ENCODE measurements at places on chromosomes 2 and 18.

GRCh38 chr2:60586081-60586480 lies 32.6 kb upstream of the BCL11A start:
- DNase-seq, result no peak

GRCh38 chr2:142241016-142241415 lies 110.2 kb upstream of the LRP1B start:
- no peak for DNase-seq

GRCh38 chr2:232325324-232326273 lies 53.0 kb upstream of the ALPP start:
- DNase-seq, result peak; percentile 11

GRCh38 chr18:46632401-46633071 lies 24.5 kb downstream of the LOXHD1 start:
- DNase-seq, result no peak

All from NCI-H1930 (cell line).